ENCODE measurements at places on chromosomes 6 and 20.
A peak's percentile ranks its signal among the peaks of the same experiment; 100 is the strongest.

- no peak for DNase-seq
These were observed 39.7 kb downstream of the LBP start for GRCh38 chr20:38386004-38386403.

- no peak for DNase-seq
These were observed 59.7 kb downstream of the KIF13A start for GRCh38 chr6:17927705-17928104.

DNA sequence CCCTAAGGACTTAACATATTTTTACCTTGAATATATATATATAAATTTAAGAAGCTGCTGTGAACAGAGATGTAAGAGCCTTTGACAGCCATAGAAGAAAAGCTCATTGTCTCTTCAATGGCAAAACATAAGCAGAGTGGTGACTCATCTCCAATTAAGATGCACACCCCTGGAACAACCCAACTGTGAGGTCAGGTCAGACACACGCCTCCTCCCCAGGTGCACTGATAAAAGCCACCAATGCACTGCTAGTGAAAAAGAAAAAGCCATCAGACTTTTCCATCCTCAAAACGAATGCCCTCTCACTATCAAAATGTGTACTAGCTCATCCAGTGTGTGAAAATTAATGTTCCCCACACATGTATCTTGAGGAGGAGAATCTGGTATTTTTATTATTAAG is 100.1 kb downstream of the SMLR1 start:
- DNase-seq = no peak

DNA sequence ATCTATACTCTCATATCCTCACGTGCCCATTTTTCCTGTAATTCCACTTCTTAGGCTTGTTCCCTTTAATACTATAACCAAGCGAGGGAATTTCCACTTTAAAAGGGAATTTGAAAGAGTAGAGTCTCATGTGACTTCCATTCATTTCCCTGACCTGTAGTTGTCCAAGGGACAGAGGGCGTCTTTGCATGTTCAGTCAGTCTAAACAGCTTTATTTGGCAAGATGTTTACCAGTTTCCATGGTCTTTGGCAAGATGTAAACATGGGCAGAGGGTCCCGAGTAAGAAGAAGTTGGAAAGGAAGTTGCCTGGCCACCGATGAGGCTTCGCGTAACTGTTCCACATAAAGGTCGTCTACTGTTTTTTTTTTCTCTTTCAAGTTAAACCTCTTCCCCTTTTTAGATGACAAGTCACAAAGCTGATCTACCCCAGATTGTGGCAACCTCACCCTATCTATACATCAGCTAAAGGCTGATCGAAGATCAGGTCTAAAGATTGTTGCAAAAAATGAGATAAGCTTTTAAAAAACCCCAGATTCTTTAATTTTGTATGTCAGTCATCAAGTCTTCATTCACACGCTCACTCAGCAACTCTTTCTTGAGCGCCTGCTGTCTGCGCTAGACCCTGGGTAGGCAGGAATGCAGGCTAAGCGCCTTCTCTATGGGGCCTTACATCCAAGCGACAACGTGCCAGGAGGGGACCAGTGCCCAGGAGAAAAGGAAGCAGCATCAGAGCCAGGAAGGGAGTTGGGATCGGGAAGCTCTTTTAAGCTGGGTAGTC is 31.7 kb upstream of the CCR6 start:
- DNase-seq = no peak

GRCh38 chr6:31826793-31827285 is 699 bp upstream of the HSPA1B start:
- no peak for DNase-seq

GRCh38 chr6:151254451-151255081 is 14.8 kb downstream of the AKAP12 start:
- no peak for DNase-seq

DNA sequence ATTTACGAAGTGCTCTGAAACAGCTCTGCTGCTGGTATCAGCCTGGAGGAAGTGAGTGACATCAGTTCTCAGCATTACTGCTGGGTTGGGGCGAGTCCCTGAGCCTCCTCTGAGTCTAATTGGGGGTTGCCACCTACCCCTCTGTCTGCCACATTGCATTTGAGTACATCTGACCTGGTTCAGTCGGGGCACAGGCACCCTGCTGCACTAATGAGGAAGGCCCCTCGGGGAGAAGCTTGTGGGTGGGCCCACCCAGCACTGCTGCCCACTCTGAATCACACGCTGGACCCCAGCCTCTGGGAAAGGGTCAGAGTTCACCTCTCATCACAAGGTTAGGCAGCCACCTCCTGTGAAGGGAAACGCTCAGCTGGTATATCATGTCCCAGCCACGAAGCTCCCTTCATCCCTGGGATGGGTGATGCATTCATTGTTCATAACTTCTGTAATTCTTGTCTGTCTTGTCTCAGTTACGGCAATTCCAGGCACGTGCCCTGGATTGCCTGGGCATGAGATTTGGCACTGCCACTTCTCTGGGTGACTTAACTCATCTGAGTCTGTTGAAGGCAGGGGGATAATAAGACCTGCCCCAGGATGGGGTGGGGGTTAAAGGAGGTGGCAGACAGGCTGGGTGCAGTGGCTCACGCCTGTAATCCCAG is 13.3 kb downstream of the DNMT3B start:
- no peak for DNase-seq

- peak; percentile 23 for DNase-seq
These were observed 66.2 kb upstream of the SNX9 start for GRCh38 chr6:157756708-157757429.

Measured in NCI-H510A (cell line).